Esophagus squamous epithelium (tissue), 5 donors: ENCODE measurements at places on chromosomes 16 and 17.

- DNase-seq = no peak
Measured at GRCh38 chr16:57485091-57485915, 990 bp downstream of the DOK4 start.

- DNase-seq = no peak
Measured at GRCh38 chr16:4537376-4538343, 913 bp downstream of the CDIP1 start.

GRCh38 chr16:77434022-77434529 lies 758 bp downstream of the ADAMTS18 start:
- no peak for DNase-seq

DNA sequence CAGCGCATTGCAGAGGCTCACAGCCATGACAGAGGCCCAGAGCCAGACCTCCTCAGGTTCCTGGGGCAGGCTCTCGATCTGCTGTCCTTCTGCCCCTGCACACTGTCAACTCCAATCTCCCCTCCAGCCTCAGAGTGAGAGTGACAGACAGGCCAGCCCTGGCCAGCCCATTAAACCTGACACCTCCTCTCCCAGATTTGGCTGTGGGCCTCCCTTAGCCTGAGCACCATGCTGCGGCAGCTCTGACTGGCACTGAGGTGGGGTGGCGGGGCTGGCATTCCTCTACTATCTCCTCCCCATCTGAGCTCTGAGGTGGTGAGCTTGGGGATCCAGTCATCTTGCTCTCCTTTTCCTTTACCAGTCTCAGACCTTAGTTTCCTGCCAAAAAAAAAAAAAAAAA lies 15.5 kb upstream of the C1QL1 start:
- DNase-seq = no peak

DNA sequence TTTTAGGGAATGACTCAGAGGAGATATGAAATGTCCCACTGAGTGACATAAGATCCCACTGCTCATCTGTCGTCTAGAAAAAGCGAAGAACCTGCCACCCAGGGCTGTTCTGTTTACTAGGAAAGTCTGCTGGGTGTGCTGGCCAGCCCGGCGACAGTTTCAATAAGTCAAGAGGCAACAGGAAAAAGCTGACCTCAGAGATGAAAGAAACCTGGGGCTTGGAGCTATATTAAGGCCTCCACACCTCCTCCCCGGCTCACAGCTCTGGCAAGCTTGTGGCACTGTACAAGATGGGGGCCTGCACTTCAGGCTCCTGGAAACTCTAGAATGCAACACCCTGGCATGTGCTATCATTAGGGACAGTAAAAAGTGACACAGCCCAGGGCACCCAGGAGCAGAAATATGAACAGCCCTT lies 10.6 kb downstream of the ZFHX3 start:
- no peak for DNase-seq

DNA sequence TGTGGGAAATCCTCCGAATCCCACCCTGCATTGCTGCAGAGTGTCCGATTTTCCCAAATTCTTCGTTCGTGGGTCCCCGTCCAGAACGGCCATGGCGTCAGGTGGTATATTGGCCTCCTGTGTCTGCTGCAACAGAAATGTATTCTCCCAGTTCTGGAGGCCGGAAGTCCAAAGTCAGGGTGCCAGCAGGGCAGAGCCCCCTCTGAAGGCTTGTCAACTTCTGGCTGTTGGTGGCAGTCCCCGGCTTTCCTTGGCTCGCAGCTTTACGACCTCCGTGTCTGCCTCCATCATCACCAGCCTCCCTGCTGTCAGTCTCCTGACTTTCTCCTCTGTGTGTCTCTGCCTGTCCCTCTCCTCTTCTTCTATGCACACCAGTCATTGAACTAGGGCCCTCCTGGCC lies 142.1 kb upstream of the FOXF1 start:
- no peak for DNase-seq

GRCh38 chr16:47644166-47644565 lies 183.0 kb downstream of the PHKB start:
- DNase-seq = no peak

DNA sequence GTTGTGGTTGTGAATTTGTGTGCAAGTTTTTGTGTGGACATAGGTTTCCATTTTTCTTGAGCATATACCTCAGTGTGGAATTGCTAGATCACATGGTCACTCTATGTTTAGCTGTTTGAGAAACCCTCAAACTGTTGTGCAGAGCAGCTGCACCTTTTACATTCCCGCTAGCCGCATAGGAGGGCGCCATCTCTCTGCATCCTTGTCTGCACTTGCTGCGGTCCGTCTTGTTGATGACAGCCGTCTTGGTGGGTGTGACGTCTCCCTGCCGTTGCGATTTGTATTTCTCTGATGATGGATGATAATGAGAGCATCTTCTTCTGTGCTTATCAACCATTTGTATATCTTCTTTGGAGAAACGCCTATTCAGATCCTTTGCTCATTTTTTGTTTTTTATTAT lies 25.1 kb upstream of the IL17C start:
- no peak for DNase-seq

GRCh38 chr16:56401482-56401881 lies 23.9 kb downstream of the AMFR start:
- DNase-seq = no peak

GRCh38 chr16:57701759-57702371 lies 7.3 kb downstream of the DRC7 start:
- no peak for DNase-seq

DNA sequence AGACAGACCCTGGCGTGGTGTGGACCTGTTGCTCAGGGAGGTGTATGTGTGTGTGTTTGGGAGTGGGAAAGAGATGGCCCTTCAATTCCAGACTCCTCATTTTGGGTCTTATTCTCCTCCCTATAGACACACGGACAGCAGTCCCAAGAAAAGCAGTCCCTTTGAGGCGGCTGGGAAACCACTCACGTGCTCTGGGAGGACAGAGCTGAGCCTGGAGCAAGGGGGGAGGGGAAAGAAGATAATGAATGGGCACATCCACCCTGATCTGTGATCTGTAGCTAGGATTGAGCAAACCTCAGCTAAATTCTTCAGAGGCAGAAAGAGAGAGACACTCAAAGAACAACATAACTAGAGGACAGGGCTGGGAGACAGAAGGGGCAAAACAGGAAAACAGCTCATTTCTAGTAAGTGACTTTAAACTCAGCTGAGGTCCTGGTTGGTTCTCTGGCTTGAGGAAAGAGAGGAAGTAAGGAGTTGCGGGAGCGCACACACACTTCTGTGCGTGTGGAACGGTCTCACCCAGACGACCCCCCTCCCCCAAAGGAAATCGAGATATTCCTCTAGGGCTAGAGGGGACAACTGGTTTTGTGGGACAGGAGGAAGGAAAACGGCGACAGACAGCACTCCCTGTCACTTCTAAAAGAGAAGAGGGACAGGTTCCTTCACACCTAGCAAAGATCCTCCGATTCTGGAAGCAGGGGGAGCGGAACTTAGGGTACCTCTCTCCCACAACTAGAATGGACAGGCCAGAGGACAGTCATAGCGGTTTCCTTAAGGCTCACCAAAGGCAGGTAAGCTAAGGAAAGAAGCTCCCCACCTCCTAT lies 658 bp downstream of the RAB5C start:
- no peak for DNase-seq

- DNase-seq = no peak
Measured at GRCh38 chr16:893360-893759, 77.4 kb downstream of the LMF1 start.

DNA sequence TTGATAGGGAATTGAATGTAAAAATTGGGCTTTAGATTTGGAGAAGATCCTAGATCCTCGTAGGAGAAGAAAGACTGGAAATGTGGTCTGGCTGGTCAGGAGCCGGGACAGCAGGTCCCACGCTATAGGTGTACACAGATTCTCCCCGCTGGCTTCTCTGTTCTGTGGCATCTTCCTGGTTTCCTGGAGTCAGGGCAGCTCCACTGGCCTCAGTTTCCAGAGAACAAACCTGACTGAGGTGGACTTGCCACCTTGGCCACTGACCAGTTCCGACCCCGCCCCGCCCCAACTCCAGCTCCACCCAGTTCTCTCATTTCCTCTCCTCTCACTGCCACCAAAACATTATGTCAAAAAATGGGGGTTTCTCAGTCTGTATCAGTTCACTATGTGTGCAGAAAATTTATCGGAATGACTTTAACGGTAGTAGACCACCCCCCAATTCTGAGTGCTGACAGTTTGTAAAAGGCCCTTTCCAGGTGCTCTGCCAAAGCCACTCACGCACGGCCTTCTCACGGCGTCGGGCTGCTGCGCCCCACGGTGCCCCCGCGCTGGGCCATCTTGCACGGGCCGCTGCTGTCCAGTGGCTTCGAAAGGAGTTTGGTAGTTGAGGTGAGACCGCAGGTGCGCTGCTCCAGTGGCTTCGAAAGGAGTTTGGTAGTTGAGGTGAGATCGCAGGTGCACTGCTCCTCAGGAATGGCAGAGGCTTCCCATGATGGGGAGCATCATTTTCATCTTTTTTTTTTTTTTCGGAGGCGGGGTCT lies 161.4 kb upstream of the CHMP6 start:
- DNase-seq = no peak

- no peak for DNase-seq
Measured at GRCh38 chr16:81515281-81515680, 70.7 kb downstream of the CMIP start.

DNA sequence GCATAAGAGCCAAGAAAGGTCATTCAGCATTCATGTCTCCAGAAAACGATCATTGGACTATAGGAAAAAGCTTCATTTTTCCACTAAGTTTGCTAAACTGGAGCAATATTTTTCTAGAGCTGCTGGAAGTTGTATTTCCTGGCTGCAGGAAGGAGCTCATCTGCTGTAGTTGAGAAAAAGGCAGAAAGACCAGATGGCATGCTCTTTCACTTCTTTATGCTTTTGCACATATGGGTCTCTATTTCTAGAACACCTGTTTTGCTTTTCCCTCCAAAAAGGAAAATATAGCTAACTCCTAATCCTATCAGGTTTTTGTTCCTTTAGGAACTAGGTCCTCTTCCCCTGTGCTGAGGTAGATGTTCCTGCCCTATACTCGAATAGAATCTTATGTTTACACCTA lies 61.9 kb upstream of the HLF start:
- DNase-seq = no peak

- no peak for DNase-seq
Measured at GRCh38 chr17:76704805-76705204, 6.0 kb downstream of the MXRA7 start.

DNA sequence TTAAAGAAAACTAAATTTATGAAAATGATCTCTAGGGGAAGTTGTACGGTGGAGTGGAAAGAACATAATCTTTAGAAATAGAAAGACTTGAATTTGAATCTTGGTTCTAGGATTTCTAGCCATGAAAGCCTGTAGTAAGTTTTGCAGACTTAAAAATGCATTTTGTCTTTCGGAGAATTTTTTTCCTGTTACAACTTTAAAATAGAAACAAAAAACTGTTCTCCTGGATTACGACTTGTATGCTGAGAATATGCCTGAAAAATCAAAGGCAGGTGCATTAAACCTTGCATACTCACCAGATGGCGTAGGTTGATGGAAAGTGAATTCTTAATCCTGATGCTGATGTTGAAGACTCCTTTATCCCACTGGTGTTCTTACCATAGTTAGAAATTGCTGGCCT lies 7.5 kb upstream of the MPHOSPH6 start:
- DNase-seq = no peak
